IMR-90 (cell line): ENCODE measurements at places on chromosomes 5 and 9. TPM values are rescaled to one million over a fixed set of nuclear protein-coding genes. Genes with fewer than 3 reads are reported as not detected.

GRCh38 chr5:157459715-157460599 lies at the start of gene NIPAL4:
TSS of gene NIPAL4 (plus strand) at chr5:157460213. CDS start at chr5:157460321, 108 bp downstream.
- no peaks in the 10 kb centered on the region for H3K36me3 ChIP-seq
- peaks cover 5% of the 10 kb centered on the region; the same call in 1 of the 2 replicates for H3K27me3 ChIP-seq
- no peak for DNase-seq
- H3K4me3 ChIP-seq, result peak within 1 kb of the TSS; percentile 49

- DNase-seq, result peak; percentile 17
- H3K36me3 ChIP-seq, result peaks cover 37% of the 10 kb centered on the region
- H3K4me3 ChIP-seq, result no peak overlapping the region
- peaks cover 22% of the 10 kb centered on the region for H3K4me1 ChIP-seq
- no peaks in the 10 kb centered on the region for H3K27me3 ChIP-seq
- H3K27ac ChIP-seq, result peak overlapping the region; percentile 56; the same call in 1 of the 2 replicates
These were observed 40.0 kb downstream of the LARP1 start for GRCh38 chr5:154795235-154795596.

DNA sequence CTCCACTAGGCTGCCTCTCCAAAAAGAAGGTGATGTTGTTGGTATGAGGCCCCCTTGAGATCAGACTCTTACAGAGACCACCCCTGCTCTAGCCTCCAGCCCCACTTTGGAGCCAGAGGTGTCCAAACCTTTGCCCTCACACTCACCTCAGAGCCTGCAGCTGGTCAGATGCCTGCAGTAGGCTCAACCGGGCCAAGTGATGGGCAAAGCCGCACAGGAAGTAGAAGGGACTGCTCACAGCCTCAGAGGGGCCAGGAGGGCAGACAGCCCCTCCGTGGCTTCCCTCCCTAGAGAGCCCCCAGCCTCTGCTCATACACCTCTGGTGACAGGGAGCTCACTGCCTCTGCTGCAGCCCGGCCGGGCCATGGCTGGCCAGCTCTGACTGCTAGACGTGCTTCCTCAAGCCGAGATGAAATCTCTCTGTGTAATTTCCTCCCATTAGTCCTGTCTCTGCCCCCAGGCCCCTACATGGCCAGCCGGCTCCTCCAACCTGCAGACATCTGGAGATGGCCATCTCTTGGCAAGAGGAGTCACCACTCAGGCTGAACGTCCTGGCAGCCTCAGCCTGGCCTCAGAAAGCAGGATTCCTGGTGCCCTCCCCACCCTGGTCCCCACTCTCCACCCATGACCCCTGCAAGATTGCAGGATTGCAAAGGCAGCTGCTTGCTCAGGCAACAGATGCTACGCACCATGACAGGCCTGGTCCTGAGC lies 7.3 kb upstream of the TCF7 start:
- no peaks in the 10 kb centered on the region for H3K36me3 ChIP-seq
- no peak for DNase-seq
- H3K27me3 ChIP-seq, result peaks cover 6% of the 10 kb centered on the region; the same call in 1 of the 2 replicates
- no peak overlapping the region for H3K4me3 ChIP-seq
- H3K27ac ChIP-seq, result no peak overlapping the region
- H3K4me1 ChIP-seq, result no peaks in the 10 kb centered on the region

DNA sequence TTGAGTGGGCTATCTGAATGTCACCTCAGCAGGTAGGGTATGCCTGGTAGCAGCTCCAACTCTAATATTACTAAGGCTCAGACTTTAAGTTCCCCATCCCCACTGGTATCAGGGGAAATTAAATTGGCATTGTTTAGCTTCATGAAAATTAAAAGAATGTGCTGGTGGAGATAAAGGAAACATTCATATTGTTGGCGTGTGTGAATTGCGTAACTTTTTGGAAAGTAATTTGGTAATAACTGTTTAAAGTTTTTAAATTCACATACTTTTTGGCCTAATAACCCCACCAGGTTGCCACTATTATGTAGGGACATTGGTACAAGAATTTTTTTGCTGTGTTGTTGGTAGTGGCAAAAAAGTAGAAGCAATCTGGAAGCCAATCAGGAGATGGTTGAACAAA lies 29.4 kb downstream of the TNPO1 start:
- H3K27me3 ChIP-seq, result no peaks in the 10 kb centered on the region
- DNase-seq, result no peak
- peaks cover 8% of the 10 kb centered on the region for H3K4me1 ChIP-seq
- H3K27ac ChIP-seq, result no peak overlapping the region

GRCh38 chr9:22036866-22037626 lies 27.9 kb upstream of the CDKN2B start:
- no peak overlapping the region for H3K4me3 ChIP-seq
- H3K4me1 ChIP-seq, result peaks cover 4% of the 10 kb centered on the region
- peak; percentile 48 for DNase-seq

GRCh38 chr5:130532786-130533185 lies 628.5 kb downstream of the CHSY3 start:
- DNase-seq, result no peak
- no peaks in the 10 kb centered on the region for H3K4me1 ChIP-seq
- no peaks in the 10 kb centered on the region for H3K27me3 ChIP-seq
- no peaks in the 10 kb centered on the region for H3K36me3 ChIP-seq

- H3K4me1 ChIP-seq, result no peaks in the 10 kb centered on the region
- H3K27ac ChIP-seq, result no peak overlapping the region
- H3K27me3 ChIP-seq, result no peaks in the 10 kb centered on the region
- H3K36me3 ChIP-seq, result no peaks in the 10 kb centered on the region
- no peak overlapping the region for H3K4me3 ChIP-seq
These were observed 202.4 kb downstream of the SLIT3 start for GRCh38 chr5:169098331-169099121.

DNA sequence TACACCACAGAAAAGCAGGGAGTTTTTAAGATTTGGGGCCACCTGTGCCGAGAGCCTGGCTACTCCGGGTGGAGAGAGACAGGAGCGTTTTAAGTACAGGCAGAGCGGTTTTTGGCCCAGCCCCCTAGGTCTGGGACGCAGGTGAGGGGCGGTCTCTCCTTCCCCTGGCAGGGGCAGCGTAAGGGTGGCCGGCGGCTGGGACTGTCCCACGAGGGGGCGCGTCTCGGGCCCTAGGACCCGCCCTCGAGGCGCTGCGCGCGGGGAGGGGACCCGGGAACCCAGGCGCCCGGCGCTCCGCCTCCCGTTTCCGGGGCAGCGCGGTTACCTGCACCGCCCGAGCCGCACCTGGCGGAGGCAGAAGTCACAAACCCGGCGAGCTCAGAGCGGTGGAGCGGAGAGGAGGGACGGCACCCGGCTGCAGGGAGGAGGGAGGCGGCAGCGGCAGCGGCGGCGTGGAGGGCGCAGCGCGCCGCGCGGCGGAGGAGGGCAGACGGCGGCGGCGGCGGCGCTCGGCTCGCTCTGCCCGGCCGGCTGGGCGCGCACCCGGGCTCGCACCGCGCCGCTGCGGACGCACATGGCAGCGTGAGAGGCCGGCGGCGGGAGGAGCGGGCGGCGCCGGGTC lies at the start of gene WWC1:
TSS of gene WWC1 (plus strand) at position 304 of the 622 bp plus-strand sequence. CDS start 508 bp downstream, outside the sequence.
- H3K4me3 ChIP-seq, result peak within 1 kb of the TSS; percentile 98
- peak within 1 kb of the TSS; percentile 47; the same call in 1 of the 2 replicates for H3K27ac ChIP-seq
- DNase-seq, result peak; percentile 26
- no peaks in the 10 kb centered on the region for H3K36me3 ChIP-seq
- peaks cover 14% of the 10 kb centered on the region for H3K4me1 ChIP-seq
- H3K27me3 ChIP-seq, result no peaks in the 10 kb centered on the region

DNA sequence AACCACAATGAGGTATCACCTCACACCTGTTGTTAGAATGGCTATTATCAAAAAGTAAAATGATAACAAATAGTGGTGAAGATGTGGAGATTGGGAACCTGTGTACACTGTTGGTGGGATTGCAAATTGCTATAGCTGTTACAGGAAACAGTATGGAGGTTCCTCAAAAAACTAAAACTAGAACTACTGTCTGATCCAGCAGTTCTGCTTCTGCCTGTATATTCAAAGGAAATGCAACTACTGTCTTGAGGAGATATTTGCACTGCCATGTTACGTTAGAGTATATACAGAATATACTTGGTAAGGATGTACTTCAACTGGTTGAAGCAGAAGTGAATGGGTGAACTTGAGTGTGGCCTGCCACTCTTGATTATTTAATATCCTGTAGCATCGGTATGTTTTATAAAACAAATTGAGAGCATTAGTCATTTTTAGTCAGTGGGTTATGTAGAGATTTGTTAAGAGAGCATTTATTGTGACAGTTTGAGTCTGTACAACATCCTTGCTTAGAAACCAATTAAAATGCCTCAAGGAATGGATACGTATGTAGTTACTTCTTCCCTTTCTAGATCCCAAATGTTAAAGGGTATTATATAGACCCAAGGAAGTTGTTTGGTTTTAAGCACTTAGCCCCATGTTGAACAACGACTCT lies 37.5 kb downstream of the ZCCHC7 start:
- no peak overlapping the region for H3K27ac ChIP-seq
- no peaks in the 10 kb centered on the region for H3K27me3 ChIP-seq
- H3K36me3 ChIP-seq, result peaks cover 11% of the 10 kb centered on the region

- no peak overlapping the region for H3K4me3 ChIP-seq
- no peaks in the 10 kb centered on the region for H3K36me3 ChIP-seq
- no peaks in the 10 kb centered on the region for H3K4me1 ChIP-seq
- no peaks in the 10 kb centered on the region for H3K27me3 ChIP-seq
These were observed 543.2 kb upstream of the SGCD start for GRCh38 chr5:155783791-155784190.

DNA sequence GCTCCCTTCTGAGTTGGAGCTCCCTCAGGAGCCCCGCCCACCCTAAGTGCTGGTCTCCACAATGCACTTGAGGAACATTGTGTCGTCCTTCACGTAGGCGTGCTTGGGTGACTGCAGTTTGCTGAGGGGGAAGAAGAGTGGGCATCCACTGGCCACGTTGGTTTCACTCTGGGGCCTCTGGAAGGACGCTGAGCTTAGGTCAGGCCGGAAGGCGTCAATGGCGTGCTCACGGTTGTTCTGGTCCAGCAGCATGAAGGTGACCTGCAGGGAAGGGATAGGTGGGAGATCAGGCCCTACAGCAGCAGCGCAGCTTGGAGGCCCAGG lies 21.7 kb downstream of the TRAF1 start:
- H3K36me3 ChIP-seq, result peaks cover 2% of the 10 kb centered on the region
- H3K4me1 ChIP-seq, result no peaks in the 10 kb centered on the region; the same call in 1 of the 2 replicates
- H3K4me3 ChIP-seq, result no peak overlapping the region
- DNase-seq, result no peak

GRCh38 chr5:154647114-154647760 lies 107.9 kb upstream of the LARP1 start:
- H3K4me1 ChIP-seq, result no peaks in the 10 kb centered on the region
- no peak overlapping the region for H3K4me3 ChIP-seq
- H3K36me3 ChIP-seq, result no peaks in the 10 kb centered on the region
- H3K27me3 ChIP-seq, result peaks cover 5% of the 10 kb centered on the region
- H3K27ac ChIP-seq, result no peak overlapping the region

DNA sequence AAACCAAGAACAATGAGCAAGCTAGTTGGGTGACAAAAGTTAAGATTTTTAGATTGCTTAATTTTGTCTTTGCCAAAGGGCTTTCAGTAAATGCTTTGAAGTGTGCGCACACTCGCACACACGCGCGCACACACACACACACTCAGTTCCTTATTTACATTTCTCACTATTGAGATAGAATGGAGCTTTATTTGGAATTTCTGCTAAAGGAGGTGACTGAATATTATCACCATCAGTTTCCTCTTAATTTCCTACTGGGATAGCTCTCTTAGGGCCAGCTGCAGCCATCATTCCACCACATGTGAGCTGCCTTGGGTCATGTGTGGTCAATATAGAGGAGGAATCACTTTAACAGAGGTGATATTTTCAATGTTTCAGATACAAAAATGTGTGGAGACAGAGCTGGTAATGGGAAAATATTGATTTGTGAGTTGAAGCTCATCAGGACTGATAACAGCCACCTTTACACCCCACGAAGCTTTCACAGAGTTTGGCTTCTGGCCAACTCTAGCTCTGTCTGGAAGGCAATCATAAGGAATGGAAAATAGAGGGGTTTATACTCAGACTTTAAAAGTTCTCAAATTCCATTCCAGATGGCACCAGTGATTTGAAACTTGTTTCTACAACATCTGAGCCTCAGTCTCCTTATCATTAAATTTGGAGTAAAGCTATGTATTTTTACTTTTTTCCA lies 99.9 kb downstream of the MACIR start:
- no peak overlapping the region for H3K27ac ChIP-seq
- H3K36me3 ChIP-seq, result no peaks in the 10 kb centered on the region
- H3K27me3 ChIP-seq, result no peaks in the 10 kb centered on the region
- DNase-seq, result no peak

GRCh38 chr9:98580956-98581355 lies 127.8 kb downstream of the GABBR2 start:
- peaks cover 3% of the 10 kb centered on the region; the same call in 1 of the 2 replicates for H3K36me3 ChIP-seq
- H3K4me3 ChIP-seq, result no peak overlapping the region
- no peak overlapping the region for H3K27ac ChIP-seq
- no peaks in the 10 kb centered on the region; the same call in 1 of the 2 replicates for H3K27me3 ChIP-seq

DNA sequence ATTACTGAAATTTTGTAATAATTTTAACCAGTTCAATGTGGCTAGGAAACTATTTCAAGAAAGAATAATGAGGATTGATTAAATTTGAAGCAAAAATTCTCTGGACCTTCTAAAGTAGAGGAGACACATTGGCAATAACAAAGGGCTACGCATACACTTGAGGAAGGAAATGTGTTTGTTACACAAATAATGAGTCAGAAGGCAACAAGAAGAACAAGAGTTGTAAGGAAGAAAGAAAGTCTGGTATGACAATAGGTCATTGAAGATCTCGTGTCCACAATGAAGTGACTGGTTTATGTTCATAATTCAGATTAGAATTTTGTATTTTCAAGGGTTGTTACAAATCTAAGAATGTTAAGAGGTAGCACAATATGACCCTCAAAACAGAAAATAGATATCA lies 25.8 kb downstream of the ST8SIA4 start:
- no peak for DNase-seq
- H3K36me3 ChIP-seq, result no peaks in the 10 kb centered on the region
- H3K4me3 ChIP-seq, result no peak overlapping the region

DNA sequence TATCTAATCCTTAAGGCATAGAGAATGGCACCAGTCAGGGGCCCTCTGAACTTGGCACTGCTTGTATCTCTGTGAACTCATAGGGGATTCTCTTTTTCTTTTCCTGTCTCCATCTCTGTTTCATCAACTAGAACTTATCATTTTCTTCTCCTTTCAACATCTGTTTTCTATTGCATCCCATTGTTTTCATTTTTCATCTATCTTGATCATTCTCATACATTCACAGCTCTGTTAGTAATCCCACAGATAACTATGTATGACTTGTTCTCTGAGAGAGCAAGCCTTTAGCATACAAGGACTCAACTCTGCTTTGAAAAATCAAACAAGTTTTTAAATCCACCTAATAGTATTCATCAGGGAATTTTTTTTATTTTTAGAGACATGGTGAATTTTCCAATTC lies 264.3 kb downstream of the ARRDC3 start:
- H3K27me3 ChIP-seq, result no peaks in the 10 kb centered on the region
- no peak overlapping the region for H3K27ac ChIP-seq
- no peak overlapping the region for H3K4me3 ChIP-seq
- H3K4me1 ChIP-seq, result peaks cover 4% of the 10 kb centered on the region

The PCDHGB6 gene
- total RNA-seq, result 2.2 and 2.8 TPM in 2 replicates

The CER1 gene
- not detected in 2 replicates for total RNA-seq

The GPR151 gene
- not detected in 2 replicates for total RNA-seq

The SPATA9 gene
- total RNA-seq, result 0.72 and 0.83 TPM in 2 replicates

The MYOT gene
- not detected in 2 replicates for total RNA-seq

The SCGB3A2 gene
- total RNA-seq, result not detected in 2 replicates

The PCDHA7 gene
- under 0.01 and 0.18 TPM in 2 replicates for total RNA-seq

The PRELID2 gene
- total RNA-seq, result 8.6 and 13.9 TPM in 2 replicates

The PCDHB1 gene
- not detected in 2 replicates for total RNA-seq

The SLC36A2 gene
- total RNA-seq, result not detected in 2 replicates

The WDR31 gene
- 0.28 and 0.36 TPM in 2 replicates for total RNA-seq

The CAPSL gene
- not detected in 2 replicates for total RNA-seq
